Cortex of kidney (tissue), 1 donor: ENCODE measurements at places on chromosomes 5 and 9.

GRCh38 chr9:133812941-133813748, 75.0 kb upstream of the SARDH start:
- no peak for DNase-seq

GRCh38 chr9:27365707-27366376, 68.9 kb upstream of the EQTN start:
- DNase-seq, result no peak

- DNase-seq, result no peak
These were observed 114.1 kb downstream of the C9orf152 start for GRCh38 chr9:110093871-110094270.

- no peak for DNase-seq
These were observed 31.6 kb downstream of the NUP188 start for GRCh38 chr9:128979111-128979510.

- DNase-seq, result no peak
These were observed 17.6 kb upstream of the LCP2 start for GRCh38 chr5:170315154-170315553.

GRCh38 chr5:19975795-19976194, 12.2 kb downstream of the CDH18 start:
- no peak for DNase-seq

DNA sequence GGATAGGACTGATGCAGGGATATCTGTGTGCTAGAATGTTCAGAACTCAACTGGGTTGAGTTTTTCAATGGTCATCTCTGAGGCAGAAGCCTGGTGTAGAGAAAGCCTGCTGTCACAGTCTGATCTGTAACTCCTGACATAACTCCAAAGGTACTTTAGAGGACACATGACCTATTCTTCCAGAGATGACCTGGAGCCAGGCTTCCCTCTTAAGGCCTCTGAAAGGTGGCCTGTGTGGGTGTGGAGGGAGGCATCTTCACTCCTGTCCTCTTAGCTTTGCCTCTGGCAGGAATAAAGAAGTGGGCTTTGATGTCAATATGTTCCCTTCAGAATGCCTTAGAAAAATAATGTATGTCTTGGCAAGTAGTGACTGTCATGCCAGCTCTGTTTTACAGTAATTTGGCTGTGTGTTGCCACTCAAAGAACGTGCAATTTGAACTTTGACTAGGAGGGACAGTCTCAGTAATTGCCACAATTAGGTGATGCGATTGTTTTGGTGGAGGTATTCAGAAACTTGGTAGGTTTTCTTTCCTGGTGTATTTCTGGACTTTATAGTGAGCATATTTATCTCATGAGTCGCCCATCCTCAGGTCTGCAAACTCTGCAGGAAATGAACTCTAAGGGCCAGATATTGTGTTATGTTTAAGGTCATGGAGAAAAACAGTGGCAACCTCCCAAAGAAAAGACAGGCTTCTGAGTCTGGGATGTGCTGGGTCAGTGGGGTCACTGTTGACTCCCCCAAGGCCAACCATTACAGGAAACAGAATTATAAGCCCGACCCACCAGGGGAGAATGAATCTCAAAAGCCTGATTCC, 3.2 kb upstream of the C5orf63 start:
- no peak for DNase-seq

GRCh38 chr9:88523056-88523455, 11.9 kb upstream of the NXNL2 start:
- DNase-seq, result no peak

GRCh38 chr5:53095217-53095616, 14.3 kb downstream of the MOCS2 start:
- DNase-seq, result no peak

DNA sequence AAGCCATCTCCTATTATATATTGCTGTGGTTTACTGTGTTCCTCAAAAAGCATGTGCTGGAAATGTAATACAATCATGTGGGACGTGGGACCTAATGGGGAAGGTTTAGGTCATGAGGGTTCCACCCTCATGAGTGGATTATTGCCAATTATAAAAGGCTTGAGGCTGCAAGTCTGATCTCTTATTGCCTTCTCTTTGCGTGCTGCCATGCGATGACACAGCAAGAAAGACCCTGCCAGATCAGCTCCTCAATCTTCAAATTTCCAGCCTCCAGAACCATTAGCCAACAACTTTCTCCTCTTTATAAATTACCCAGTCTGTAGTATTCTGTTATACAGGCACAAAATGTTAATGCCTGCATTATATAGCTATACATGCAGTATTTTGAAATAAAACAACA, 45.4 kb downstream of the MARCHF11 start:
- DNase-seq, result no peak

- no peak for DNase-seq
These were observed 38.6 kb downstream of the GRAMD2B start for GRCh38 chr5:126461838-126462237.

- DNase-seq, result no peak
These were observed 120.5 kb downstream of the TUSC1 start for GRCh38 chr9:25557645-25558300.

- no peak for DNase-seq
These were observed 147.6 kb downstream of the GAPVD1 start for GRCh38 chr9:125409217-125409636.

DNA sequence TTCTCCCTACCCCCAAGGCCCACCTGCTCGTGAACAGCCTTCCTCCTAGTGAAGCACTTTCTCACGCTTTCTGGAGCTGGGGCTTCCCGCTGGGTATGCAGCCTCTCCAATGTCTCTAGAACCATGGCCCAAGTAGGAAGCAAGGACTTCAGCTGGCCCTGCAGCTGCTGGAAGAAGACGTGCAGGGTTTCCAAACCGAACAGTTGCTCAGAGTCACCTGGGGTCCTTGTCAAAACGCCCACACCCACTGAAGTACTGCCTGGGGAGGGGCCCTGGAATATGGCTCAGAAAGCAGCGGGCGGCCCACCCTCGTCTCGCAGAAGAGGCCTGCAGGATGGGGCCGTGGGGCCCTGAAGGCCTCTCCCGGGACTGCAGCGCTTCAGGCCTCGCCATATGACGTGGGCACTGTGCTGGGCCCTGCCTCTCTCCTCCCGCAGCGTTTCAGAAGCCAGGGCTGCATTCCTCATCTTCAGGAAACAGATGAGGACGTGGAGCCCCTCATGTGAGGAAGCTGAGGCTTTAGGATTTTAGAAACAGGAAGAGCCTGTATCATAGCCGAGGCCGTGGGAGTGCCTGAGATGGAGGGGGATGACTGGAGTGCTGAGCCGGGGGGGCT, 116.0 kb upstream of the LMX1B start:
- DNase-seq, result no peak

GRCh38 chr5:152542741-152543140, 137.7 kb upstream of the NMUR2 start:
- no peak for DNase-seq

GRCh38 chr5:89315286-89316100, 432.5 kb upstream of the MEF2C start:
- DNase-seq, result no peak

GRCh38 chr5:15719784-15720183, 219.8 kb downstream of the FBXL7 start:
- DNase-seq, result no peak

DNA sequence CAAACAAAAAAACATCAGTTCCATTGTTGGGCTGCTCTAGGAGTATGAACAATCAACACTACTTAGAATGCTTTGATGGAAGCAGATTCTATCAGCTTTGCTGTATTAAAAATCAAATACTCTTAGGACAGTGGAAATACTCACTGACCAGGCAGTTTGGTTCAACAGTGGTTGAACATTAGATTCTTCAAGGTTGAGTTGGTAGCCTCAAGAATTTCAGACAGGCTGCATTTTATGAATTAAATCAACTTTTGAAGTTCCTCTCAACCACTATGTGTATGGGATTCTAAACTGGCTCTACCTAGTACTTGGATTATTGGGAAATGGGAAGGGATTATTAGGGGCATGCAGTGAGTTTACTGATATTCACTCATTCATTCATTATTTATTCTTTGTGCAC, 35.0 kb downstream of the ACTBL2 start:
- no peak for DNase-seq

DNA sequence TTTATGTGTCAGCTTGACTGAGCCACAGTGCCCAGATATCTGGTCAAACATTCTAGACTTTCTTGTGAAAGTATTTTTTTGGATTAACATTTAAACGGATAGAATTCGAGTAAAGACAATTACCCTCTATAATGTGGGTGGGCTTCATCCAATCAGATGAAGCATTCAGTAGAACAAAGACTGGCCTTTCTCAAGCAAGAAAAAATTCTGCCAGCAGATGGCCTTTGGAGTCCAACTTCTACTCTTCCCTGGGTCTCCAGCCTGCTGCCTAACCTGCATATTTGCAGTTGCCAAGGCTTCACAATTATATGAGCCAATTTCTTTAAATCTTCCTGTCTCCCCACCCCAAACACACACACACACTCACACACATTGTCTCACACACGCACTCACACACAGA, 86.4 kb downstream of the MED10 start:
- no peak for DNase-seq
